ENCODE measurements at places on chromosomes 5 and 9.

DNA sequence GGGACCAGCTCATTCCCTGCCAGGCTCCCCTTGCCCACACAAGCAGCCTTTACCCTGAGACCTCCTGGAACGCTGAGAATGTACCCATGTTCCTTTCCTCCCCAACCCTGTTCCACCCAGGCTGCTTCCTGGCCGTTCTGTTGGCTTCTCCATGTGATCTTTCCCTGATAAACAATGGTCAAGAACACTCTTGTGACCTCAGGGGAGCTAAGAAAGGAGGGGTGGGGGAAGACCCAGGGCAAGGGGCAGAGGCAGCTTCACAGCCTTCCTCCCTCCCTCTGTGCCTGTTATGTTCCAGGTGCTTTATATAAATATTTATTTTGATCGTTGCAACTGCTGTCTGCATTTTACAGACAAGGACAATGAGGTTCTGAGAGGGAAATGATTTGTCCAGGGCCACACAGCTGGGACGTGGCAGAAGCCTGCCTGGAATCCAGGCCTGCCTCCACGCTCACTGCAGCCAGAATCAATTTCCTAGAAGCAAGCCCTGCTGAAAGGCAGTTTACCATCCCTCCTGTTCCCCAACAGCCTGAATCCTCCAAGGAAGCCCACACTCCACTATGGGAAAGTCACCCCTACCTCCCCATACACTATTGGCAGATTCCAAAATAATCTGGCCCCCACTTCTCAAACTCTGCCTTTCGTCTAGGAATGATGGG, 3.9 kb downstream of the SHROOM1 start:
- no peak for DNase-seq

GRCh38 chr5:53151713-53152458, 42.3 kb upstream of the MOCS2 start:
- no peak for DNase-seq

- no peak for DNase-seq
Measured at GRCh38 chr5:125713109-125713805, 710.0 kb upstream of the GRAMD2B start.

- no peak for DNase-seq
Measured at GRCh38 chr9:131870156-131870555, 130.3 kb upstream of the RAPGEF1 start.

- DNase-seq: no peak
Measured at GRCh38 chr5:56745864-56746263, 69.5 kb upstream of the MAP3K1 start.

DNA sequence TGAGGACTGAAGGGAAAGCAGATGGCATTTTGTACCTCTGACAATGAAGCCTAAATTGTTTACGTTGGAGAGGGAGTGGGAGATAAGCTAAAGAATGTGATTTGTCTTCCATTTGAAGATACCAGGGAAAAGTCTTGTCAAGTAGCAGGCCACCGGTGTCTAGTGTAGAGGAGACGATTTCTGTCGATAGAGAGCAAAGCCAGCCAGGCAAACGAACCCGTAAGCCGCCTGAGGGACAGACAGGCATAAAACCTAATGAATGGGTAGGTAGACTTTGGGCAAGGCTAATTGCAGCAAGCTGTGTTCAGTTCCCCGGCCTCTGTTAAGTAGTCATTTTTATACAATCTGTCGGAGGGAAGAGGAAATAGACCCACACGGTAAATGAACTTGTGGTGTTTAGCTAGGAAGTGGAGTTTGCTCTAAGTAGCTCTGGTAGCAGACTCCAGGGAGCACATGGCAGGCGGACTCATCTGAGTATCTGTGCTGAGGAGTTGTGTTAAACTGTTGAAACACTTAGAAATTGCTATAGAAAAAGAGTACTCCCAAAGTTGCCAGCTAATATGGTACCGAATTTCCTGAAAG, 28.8 kb downstream of the SMARCA2 start:
- DNase-seq: no peak

DNA sequence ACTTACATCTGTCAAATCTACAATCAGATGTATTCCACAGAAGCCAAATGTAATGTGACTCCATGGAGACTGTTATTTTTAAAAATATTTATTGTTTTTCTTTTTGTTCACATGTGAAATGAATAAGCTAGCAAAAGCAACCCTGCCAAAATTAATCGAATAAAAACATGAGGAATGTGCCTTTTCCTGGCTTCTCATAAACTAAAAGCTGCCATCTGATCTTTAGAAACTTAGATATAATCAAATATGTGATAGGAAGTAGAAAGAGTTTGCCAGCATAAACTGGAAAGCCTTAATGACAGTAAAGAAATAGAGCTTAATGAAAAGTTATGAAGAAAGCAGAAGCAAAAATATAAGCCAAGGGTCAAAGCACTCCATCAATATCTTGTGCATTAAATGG, 1724.7 kb upstream of the WWC1 start:
- no peak for DNase-seq

DNA sequence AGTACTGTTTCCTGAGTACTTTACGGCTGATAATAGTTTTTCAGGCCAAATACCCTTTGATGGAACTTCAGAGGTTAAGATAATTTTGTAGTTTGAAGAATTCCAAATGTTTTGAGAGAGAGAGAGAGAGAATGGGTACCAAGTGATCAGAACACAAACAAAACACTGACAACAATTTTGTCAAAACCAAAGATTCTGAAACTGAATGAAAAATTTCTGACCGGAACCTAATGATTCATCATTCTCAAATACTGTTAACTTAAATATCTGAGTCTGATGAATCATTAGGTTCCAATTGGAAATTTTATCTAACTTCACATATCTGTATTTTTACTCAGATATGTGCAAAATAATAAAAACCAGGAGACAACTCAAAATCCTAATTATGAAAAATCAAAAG, 4.0 kb downstream of the LMBRD2 start:
- DNase-seq: no peak

- DNase-seq: no peak
Measured at GRCh38 chr5:108141676-108142075, 240.2 kb downstream of the FBXL17 start.

GRCh38 chr9:86405926-86406325, 51.7 kb upstream of the TUT7 start:
- DNase-seq: no peak

All from CD4-positive, alpha-beta T cell treated with Interleukin-4 for 4 hours (primary cell).